Heart left ventricle (tissue), 16 donors: ENCODE measurements at places on chromosomes 4 and X. TPM values are rescaled to one million over a fixed set of nuclear protein-coding genes. Genes with fewer than 3 reads are reported as not detected.

DDX53 gene
- polyA plus RNA-seq: not detected

GRCh38 chr4:181957088-181957487, 286.1 kb upstream of the TENM3 start:
- no peak for DNase-seq

GRCh38 chrX:123975180-123975579, 13.7 kb downstream of the STAG2 start:
- no peak for DNase-seq

GRCh38 chr4:156472624-156473023, 499.0 kb downstream of the PDGFC start:
- no peak for DNase-seq

DNA sequence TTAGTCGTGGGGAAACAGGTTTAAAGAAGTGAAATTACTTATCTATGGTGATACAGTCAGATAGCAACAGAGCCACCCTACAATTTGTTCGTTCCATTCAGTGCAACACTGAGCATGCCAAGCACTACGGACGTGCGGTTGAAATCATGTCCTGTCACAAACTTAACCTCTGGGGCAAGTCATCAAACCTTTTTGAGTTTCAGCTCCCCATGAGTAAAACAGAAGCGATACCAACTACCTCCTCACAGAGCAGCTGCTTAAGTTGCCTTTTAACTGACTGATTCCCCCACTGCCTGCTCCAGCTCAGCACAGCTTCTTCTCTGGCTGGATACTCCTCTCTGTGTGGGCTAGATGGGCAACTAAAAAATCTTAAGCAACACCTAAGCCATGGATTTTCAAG, 36.0 kb downstream of the LHFPL1 start:
- DNase-seq: no peak

DNA sequence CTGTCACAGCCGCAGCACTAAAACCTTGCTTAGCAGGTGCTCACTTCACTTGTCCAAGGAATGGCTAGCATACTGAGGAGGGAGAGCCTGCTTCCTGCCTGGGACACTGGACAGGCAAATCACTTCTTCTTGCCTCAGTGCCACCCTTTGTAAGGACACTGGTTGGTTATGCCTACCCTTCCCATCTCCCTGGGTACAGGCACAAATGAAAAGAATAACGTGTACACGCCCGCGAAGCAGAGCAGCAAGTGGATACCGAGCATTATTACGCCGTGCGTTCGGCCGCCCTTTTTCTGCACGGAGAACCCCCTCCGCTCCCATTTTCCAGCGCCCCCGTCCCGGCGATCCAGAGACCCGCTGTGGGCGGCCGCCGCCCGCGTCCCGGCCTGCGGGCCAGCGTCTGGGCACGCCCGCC, 338 bp upstream of the KLHL2 start:
- no peak for DNase-seq

GRCh38 chrX:20434986-20435385, 168.3 kb upstream of the RPS6KA3 start:
- no peak for DNase-seq

DNA sequence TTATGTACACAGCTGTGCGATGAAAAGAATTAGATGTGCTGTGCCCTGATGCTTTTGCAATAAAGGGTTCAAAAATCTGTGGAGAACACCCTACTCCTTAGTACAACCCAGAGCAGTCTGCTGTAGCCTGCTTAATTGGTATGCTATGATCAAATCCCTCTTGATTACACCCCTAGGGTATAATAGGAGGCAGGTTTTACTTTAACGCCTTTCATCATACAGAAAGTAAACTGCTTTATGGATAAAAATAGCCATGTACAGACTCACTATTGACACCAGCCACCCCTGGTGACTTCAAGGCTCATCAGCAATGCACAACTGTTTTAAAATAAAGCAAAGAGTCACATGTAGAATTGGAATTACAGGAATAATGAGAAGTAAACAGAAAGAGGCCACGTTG, 315.3 kb downstream of the DMD start:
- no peak for DNase-seq
